GM12864 (cell line): ENCODE measurements at places on chromosomes 7 and 10.

DNA sequence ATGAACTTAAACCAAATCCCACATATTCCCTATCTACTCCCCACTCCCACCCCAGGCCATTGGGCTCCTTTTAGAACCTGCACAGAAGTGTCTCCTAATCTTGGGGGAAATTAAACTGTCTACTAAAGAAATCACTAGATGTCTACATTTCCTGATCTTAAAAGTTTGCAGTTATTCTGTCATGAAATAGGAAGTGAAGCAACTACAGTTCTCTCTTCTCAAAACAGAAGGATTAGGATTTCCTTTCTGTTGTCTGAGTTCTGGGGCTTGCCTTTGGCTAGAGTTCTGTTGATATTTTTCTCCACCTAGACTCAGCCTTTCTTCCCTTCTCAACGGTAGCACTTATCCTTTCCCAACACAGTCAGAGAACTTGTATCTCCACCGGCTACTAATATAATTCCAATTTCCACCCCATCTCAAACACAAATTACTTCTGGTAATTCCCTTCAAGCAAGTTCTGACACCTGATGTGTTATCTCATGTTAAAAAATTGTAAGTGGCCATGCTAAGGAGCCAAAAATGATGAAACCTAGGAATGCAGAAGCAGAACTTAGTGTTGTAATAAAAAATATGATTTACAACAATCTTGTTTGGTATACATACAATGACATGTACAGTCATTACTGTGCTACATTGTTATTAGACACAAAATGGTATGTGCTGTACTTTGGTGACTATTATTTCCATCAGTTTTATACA lies 12.1 kb downstream of the OR9A4 start:
- no peak for DNase-seq

DNA sequence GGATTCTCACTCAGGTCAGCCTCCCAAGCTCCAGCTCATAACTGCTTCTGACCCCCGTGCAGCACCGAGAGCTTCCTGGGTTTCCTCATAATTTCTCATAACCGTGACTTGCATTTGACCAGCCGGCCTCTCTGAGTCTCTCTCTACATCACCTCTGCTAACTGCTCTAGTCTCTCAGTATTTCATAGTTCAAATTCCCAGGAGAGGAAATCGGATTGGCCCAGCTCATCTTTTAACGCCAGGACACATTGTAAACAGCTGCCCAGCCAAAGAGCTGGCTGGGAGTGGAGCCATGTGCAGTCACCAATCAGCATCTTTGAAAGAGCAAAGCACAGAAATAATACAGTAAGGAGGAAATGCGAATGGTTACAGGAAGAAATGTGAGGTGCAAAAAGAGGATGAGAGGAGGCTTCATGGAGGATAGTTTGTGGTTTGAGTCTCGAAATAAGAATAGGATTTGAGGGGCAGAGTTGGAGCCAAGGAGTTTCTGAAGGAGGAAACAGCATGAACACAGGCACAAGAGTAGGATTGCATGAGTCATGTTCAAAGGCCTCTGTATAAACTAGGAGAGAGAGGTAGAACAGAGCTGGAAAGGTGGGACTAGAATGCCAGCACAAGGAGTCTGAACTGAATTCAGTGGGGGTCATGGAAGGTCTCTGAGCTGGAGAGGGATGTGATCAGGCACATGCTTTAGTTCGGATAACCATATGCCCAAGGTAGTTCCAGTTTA lies 15.2 kb upstream of the LBX1 start:
- DNase-seq: no peak

DNA sequence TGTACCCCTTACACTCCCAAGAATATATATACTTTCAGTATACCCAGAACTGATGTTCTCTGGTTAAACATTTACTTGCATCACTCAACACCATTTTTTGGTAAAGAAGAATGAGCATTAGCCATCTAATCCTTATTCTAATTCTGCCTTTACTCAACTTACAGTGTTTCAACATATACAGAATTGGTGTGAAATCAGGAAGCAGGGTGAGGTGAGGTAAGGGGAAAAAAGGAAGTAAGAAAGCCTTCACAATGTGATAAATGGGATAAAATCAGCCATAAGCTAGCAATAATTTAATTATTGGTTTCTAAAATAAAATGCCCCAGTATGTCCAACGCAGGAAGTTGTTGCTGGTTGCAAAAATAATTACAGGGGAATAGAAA lies 605.4 kb downstream of the KCNMA1 start:
- DNase-seq: no peak

DNA sequence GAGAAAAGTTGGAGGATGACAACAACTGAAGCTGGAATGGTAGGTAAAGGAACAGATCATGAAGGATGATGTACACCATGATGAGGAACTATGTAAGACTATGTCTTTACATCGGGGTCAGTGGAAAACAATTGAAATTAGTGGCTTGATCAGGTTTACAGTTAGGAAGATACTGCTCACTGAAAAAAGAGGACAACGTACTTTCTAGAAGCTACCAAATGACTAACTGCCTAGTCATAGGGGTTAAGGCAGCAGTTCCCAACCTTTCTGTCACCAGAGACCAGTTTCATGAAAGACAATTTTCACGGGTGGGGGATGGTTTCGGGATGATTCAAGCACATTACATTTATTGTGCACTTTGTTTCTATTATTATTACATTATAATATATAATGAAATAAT lies 91.6 kb upstream of the ANKRD1 start:
- no peak for DNase-seq

DNA sequence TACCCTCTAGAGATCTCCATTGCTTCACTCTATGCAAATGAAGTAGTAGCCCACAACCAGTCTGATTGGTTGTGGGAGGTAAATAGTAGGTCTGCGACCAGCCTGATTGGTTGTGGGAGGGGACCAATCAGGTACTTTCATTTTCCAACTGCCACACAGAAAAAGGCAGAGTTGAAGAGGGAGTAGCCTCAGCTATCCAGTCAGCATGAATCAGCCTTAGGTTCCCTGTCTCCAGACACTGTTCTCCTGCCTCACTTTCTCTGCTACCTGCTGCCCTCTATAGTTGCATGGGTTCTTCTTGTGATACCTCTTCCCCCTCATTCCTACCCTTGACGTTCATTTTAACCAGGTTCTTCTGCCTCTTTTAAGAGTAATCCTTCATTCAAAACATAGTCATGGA lies 114.5 kb upstream of the LYZL1 start:
- DNase-seq: no peak

- no peak for DNase-seq
These were observed 119.5 kb downstream of the SPDYE5 start for GRCh38 chr7:75611557-75612178.

DNA sequence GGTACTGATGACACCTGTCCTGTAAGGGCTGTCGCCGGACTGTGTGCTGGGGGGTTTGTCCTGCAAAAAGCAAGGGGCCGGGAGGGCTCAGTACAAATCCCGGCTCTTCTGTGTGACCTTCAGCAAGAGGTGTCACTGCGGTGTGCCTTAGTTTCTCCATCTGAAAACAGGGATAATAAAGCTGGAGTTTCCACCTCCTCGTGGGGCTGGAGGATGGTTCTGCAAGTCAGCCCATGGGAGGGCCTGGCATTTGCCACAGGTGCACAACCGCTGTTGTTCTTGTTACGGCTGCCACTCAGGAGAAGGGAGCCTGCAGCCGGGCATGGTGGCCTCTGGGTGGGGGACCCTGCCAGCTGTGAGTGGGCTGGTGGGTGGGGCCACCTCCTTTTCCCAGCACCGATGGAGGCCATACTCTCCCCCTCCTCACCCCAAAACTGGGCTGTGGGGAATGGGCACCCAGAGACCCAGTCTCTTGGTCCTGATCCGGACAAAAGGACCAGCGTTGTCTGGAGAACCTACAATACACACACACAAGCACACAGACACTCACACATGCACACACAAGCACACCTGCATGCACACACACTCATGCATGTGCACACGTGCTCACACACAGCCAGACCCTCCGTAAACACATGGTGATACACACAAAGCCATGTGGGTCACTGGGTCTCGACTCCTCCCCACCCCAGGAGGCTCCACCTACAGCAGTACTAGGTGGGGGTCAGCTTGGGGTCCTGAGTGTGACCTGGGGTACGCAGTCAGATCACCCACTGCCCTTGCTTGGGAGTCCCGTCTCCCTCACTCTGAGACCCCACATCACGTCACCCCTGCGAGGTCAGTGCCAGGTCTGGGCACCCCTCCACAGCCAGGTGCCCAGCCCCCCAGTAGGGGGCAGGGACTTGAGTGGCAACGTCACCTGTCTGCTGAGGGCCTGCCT lies 34.1 kb downstream of the ELFN1 start:
- DNase-seq: no peak

- no peak for DNase-seq
These were observed 2.0 kb downstream of the BAG3 start for GRCh38 chr10:119653209-119653608.

DNA sequence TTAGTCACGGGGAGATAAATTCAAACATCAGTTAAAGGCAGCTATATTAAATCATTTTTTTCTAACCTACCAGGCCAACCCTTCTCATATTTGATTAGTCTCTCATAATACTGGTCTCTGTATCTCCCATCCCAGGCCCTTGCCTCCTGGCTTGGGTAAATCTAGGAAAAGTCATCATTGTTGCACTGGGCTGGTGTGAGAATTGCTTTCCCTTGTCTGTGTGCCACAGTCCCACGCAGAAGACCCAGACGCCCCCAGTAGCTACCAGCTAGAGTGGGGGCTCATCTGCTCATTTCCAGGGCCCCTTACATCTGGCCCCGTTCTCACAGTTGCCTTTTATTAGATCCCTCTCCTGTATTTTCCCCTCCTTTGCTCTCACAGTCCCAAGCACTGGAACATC lies 67.6 kb upstream of the VIPR2 start:
- no peak for DNase-seq

DNA sequence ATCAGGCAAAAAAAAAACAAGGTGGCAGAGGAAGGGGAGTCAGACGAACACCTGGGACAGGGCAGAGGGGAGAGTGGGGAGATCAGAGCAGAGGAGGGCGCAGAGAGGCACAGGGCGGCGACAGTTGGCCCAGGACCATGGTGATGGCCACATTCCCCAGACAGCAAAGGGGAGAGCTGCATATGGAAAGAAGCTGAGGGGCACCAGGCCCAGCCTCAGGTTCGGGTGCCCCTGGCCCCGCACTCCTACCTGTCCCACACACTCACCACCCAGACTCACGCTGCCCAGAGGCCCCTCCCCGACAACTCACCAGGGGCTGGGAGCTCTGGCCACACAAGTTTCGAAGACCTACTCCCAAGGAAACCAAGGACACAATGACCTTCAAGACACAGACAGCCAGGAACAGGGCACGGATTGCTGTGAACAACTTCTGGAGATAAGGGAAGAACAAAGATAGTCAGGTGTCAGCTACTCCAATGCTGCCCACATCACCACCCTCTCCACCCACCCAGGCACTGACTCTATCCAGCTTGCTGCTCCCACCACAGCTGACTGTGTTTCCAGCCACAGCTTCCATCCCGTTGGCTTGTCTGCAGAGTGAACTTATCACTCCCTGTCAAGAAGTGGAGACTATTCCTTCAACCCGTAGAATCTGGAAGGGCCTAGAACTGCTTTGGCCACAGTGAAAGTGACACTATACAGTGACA lies 8.3 kb downstream of the TMEM176B start:
- no peak for DNase-seq

DNA sequence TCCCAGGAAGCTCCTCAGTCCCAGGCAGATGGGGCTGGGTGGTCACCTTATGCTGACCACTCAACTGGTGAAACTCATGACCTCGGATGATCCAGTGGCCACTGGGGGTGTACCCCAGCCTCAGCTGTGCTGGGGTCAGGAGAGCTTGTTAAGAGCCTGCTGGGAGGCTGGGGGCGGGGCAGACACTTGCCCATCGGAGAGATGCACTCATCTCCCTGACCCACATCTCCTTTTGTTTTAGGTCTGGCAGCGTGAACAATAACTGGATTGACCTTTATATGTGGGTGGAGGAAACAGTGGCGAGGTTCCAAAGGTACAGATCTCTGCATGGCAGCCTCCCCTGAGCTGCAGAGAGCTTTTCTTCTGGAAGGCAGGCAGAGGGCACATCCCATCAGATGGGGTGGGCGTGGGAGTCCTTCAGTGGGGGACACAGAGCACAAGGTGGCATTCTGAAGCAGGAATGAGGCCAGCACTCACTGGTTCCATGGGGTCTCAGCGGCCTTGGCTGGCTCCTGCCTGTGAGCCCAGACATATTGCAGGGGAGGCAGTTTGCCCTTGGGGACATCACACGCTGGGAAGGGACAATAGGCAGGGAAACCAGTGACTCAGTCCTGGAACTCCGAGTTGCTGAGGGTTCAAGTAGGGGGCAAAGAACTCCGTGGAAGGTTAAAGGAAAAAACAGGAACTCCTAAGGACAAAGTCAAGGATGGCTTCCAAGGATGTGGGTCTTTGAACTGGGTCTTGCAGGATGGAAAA lies 5.2 kb downstream of the ANTXRL start:
- no peak for DNase-seq

DNA sequence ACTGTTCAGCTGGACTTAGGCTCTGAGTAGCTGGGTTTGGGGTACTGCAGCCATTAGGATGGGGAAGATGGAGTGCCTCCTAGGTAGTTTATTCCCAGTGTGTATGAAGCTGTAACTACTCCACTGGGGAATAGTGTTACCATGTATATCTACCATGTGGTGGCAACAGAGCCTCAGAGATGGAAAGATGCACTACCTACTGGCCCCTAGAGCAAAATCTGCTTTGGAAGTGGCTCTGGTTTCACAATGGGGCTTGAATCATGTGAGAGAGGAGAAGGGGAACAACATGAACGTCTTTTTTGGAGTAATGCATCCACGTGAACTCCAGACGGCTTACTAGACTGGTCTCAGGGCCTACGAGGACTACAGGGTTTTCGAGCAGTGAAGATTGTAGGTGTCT lies 167.3 kb downstream of the CALCR start:
- no peak for DNase-seq

GRCh38 chr7:140646931-140647647 lies 6.5 kb upstream of the DENND2A start:
- no peak for DNase-seq

DNA sequence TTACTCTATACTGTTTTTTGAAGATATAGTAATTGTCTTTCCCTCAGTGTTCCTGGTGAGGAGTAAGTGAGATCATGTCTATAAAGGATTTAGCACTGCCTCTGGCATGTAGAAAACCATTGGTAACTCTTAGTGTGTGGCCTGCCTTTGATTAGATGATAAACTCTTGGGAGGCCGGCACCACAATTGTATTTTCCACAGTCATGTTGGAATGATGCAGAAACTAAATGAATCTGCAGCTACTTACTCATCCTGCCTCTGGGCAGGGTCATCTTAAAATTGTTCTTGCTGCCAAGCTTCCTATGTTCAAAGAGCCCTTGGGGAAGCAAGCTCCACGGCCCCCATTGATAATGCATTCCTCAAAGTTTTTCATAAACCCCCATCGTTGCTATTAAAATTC lies 204.6 kb downstream of the ANKRD7 start:
- DNase-seq: no peak

DNA sequence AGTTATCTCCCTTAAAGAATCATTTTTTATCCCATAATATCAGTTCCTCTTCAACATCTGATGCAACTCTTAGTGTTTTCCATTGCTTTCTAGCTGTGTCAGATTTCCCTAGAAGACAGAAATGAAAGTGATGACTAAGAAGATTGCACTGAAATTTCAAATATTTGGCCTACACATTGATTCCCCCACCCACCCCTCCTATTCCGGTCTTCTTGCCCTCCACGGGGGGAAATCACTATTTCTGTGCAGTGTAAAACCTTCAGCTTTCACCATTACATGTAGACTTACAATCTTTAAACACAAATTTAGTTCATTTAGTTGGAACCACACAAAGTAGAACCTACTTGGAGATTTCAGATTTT lies 63.7 kb upstream of the IL6 start:
- DNase-seq: no peak
